ENCODE measurements at places on chromosomes 3 and 15.

DNA sequence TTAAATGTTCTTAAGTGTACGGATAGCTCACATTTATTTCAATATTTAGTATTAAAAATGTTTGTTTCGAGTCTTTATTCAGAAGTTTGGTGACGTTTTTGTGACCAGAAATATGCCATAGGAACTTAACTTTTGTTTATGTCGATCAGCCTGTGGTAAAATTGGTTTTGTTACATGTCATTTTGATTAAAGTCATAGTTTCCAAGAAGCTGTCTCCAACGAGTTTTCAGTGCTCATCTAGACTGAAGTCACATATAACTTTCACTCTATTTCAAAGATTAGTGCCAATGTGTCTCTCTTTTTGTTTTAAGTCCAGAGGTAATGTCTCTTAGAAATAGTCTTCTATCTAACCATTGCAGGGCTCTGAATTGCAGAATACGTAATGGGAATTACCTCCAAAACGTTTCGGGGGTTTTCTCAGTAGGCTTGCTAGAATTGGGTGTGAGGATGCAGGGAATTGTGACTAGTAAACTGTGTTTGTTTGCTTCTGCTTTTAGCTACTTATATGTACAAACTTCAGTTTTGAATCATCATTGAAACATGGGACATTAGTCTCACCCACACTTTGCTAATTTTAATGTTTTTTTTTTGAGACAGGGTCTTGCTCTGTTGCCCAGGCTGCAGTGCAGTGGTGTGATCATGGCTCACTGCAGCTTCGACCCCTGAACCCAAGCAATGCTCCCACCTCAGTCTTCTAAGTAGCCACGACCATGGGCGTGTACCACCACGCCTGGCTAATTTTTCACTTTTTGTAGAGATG lies 3.0 kb downstream of the BUB1B start:
- no peak for DNase-seq

DNA sequence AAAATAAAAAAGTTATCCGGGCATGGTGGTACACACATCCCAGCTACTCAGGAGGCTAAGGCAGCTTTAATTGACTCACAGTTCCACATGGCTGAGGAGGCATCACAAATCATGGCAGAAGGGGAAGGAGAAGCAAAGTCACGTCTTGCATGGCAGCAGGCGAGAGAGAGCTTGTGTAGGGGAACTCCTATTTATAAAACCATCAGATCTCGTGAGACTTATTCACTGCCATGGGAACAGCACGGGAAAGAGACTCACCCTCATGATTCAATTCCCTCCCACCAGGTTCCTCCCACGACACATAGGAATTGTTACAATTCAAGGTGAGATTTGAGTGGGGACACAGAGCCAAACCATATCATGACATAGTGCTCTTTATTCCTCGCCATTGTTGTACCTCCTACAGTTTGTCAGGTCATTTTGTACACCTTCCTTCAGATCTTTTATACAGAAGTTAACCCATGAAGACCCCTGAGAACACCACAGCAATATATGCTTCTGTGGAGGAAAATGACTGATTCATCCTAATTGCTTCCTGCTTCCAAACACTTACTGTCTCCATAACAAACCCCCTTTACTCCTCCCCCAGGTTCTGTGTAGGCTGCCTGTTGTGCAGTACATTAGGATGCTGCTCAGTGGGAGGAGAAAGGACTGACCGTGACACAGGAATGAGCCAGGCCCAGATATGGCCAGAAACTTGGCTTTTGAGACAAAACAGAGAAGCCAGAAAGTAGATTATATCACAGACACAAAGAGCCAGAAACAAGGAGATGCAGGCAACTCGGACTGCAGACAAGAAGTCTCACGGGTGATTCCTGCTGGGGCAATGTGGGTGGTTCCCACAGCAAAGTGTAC lies 67.9 kb upstream of the HEG1 start:
- DNase-seq = peak; percentile 44

DNA sequence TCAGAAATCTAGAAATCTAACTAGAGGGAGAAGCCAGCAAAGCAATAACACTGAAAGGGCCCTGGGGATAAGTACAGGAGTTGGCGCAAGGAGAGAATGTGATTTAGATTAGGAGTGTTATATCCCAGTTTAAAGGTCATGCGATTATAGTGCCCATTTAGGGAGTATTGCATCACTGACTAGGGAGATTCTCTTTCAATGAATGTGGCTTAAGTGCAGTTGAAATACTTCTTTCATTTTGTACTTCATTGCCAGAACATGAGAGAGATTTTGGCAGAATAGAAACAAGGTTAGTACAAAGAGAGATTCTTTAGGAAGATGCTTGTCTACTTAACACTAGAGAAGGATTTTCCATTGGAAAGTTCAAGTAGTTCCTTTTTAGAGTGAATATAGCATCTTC lies 13.9 kb downstream of the ROBO2 start:
- no peak for DNase-seq

DNA sequence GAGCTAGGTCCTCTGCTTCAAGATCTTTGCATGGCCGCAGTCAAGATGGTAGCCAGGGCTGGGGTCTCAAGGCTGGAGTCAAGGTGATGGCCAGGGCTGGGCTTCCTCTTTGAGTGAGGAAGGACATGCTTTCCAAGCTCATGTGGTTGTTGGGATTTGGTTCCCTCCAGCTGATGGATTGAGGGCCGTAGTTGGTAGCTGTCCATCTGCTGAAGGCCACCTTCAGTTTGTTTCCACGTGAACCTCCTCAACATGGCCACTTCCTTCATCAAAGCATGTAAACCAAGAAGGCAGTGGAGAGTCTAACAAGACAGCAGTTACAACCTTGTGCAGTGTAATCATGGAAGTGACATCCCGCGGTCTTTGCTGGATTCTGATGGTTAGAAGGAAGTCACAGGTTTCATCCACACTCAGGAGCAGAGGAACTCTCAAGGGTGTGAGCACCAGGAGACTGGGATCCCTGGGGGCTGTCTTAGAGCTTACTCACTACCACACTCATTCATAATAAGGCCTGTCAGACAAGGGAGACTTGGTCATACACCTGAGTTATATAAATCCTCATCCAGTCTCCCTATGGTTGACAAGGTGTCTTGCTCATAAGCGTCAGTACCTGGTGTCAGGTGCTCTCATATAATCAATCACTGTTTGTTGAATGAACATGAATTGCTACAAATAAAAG lies 42.1 kb downstream of the ABHD5 start:
- DNase-seq = no peak

- no peak for DNase-seq
Observed at GRCh38 chr3:86168512-86168911, 822.4 kb downstream of the VGLL3 start.

DNA sequence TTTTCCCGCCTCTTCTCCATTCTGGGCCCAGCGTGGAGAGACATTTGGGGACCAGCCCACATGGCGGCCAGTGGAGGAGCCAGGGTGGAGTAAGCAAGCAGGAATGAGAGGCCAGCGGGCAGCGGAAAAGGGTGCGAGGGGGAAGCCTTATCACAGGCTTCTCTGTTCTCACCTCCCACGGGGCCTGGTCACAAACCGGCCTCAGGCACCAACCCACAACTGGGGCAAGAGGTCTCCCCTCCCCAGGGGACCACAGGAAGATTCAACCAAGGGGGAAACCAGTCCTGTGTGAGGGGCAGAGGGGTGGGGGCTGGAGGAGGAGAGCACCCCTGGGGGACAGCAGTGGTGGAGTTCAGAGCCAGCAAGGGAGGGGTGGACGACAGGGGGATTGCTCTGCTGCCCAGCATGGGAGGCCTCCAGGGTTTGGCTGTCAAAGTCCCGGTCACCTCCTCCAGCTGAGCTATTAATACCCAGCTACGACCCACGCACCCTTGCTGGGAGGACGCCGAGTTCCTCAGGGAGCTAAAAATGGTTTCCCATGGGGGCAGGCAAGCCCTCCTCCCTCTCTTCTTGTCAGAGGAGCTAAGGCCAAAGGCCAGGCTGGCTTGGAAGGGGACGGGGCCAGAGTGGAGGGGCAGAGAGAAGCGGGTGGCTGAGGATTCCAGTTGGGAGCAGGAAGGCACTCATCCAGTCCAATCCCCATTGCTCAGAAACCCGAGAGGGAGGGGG lies 23.8 kb upstream of the RPL29 start:
- DNase-seq = no peak

Data from HCEC 1CT (cell line).